ENCODE measurements at places on chromosomes 5 and 9.

DNA sequence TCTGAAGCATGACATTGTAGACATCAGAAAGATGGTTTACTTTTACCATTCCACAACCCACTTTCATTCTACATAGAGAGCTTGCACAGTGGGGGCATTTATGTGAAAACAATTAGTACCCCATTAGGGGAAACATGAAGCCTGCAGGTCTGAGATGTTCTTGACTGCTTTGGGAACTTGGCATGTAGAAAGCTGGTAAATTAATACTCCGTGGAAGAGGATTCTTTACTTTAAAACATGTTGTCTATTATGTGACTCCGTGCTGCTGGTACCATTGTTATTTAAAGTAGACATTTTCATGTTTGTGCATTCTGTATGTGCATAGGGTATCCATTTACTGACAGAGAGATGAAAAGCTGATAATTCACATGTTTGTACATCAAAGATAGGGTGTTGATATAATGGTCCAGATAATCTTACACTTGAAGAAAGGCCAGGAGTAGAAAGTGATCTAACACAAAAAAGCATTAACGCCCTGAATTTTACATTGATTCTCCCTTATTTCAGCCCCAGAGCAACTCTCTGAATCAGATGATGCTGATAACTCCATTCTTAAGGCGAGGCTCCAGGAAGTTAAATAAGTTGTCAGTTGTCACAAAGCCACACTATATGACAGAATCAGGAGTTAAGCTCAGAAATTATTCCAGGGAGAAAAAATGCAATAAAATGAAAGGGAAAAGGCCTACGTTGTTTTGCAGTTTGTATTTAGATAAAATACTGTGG is 50.1 kb upstream of the CD180 start:
- DNase-seq: no peak

DNA sequence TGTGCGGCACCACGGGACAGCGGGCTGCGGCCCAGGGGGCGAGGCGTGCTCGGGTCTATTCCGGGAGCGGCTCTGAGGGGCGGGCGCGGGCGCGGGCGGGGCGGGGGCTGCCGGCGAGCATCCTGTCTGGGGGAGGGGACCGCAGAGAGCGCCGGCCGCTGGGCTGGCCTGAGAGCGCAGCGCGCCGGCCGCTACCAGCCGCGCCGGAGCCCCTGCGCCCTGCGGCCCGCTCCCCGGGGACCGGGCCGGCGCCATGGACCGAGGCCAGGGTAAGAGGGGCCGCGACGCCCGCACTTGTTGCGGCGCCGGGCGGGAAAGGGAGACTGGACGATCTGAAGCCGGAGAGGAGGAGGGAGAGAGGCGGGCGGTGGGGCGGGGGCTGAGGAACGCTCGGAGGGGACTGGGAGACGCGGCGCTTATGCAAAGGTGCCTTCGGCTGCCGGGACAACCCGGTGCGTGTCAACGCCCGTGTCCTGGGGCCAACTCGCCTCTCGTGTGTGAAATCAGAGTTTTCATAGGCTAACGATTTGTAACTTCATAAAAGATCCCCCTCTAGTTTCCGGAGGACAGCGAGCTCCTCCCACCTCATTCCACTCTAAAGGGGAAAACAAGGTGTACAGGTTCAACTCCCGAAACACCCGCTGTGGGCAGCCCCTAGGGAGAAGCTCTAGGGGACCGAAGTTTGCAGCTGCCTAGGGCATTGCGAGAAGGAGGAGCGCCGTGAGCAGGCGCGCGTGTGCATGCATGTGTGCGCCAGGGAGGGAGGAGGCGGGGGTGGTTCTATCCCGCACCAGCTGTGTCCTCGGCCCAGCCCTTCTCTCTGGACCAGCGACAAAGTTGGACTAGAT is at the start of gene AFAP1L1:
Gene AFAP1L1, plus strand, starts transcription at position 144 of the 848 bp plus-strand sequence. Its CDS starts 110 bp downstream, at position 254.
- DNase-seq: peak; percentile 19

- peak; percentile 15 for DNase-seq
Observed at GRCh38 chr5:109654455-109654854, 35.3 kb upstream of the MAN2A1 start.

GRCh38 chr5:106200971-106201370 is 1469.8 kb downstream of the EFNA5 start:
- no peak for DNase-seq

- DNase-seq: no peak
Observed at GRCh38 chr5:68659881-68660280, 433.9 kb upstream of the SLC30A5 start.

DNA sequence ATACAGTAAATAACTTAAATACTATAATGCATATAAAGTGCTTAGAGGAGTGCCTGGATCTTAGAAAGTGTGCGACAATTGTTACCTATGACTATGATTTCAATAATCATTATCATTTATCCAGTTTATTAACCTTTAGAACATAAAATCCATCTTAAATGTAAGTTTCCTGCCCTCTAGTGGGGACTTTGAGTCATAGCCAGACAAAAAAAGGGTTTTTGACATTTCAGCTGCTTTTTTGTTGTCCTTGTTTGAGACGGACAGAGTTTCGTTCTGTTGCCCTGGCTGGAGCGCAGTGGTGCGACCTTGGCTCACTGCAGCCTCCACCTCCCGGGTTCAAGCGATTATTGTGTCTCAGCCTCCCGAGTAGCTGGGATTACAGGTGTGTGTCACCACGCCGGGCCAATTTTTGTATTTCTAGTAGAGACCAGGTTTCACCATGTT is 9.7 kb upstream of the C9orf152 start:
- no peak for DNase-seq

DNA sequence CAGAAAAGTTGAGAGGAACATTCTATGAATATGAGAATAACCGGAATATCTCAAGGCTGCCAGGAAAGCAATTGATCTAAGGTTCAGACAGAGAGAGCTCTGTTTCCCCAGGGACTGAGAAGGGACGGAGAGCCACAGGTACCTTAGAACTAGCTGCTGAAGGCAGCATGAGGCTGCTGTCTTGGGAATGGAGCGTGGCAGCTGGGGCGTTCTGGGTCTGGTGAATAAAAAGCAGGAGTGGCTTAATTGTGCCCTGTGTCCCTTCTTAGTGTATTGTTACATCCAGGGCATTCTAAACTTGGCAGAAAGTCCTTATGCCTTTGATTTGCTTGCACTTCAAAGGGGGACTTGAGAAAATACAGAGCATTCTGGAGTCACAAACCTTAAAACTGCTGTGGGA is 434.5 kb downstream of the KDM4C start:
- DNase-seq: no peak

DNA sequence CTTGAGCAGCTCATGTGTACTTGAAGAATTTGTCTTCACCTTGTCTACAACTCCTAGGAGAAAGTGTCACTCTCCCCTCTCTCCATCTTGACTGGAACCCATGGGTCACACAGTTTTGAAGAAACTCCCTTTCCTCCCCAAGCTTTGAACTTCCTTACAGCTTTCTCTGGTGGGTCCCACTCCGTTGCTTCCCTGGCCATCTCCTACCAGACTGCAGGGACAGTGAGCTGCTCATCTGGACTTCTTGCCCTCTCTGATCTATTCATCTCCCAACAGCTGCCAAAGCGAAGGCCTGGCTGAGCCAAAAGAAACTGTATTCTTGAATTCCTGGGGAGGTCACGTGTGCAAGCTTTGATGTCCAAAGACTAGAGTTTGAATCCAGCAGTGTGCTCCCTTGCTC is 22.7 kb upstream of the CXCL14 start:
- DNase-seq: no peak

DNA sequence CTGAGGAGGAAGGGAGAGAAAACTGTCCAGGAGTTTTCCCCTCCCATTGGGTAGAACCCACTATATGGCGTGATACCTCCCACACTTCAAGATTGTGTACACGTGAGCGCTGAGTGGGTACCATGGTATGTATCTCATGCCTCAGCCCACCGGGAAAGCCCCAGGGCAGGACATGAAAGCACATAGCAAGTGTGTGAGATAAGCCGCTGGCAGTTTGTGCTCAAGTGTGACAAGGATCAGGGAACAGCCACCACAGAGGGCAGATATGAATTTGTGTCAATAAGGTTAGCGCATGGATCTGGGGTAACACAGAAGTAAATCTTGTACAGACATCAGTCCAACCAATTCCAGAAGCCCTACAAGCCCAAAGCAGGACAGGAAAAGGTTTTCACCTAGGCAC is 42.6 kb upstream of the NAA35 start:
- no peak for DNase-seq

DNA sequence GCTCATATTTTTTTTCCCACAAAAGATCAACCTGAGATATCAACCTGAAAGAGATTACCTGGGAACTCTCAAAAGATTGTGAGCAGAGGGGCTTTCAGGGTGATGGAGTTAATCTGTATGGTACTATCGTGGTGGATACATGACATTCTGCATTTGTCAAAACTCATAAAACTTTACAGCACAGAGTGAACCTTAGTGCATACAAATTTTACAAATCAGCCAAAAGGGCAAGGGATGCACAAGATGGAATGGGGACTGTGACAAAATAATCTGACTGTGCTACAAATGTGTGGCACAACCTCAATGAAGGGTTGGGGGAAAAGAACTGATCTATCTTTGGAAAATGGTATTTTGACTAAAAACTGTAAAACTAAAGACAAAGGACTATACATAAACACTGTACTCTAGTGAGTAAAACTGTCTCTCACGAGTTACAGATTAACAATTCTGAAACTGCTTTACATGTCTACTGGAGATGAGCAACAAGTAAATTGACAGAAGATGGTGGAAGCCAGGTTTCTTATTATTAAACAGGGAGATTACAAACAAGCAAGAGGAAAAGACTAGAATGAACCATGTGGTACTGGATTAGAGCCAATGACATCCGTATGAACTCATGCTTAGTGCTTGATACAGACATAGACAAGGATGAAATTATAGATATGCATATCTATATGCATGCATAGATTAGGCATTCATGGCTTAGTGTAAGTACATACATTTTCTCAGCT is 24.8 kb upstream of the RLN1 start:
- DNase-seq: no peak

DNA sequence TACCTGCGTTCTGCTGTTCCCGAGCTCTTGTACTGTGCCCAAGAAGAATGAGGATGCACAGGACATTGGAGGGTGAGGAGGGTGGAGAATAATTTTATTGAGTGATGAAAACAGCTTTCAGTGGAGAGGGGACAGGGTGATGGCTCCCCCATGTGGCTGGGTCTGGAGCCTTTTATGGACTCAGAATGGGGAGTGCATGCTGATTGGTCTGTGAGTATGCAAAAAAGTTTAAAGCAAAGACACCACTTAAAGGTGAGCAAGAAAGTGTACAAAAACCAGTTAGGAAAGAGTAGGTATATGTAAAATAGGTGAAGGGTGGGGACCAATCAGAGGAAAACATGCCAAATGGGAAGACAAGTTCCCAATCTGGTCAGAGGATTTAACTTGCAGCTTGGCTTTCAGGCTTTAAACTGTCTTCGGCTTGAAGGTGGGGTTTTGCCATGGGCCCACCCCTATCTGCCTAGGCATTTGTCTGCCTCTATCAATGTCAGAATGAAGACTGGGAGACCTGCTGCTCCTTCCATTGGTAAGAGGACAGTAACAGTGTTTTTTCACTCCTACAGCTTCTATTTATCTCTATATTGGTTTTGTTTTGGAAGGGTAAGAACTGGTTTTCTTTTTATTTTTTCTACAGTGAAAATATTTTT is 118.0 kb upstream of the RAI14 start:
- peak; percentile 31 for DNase-seq

DNA sequence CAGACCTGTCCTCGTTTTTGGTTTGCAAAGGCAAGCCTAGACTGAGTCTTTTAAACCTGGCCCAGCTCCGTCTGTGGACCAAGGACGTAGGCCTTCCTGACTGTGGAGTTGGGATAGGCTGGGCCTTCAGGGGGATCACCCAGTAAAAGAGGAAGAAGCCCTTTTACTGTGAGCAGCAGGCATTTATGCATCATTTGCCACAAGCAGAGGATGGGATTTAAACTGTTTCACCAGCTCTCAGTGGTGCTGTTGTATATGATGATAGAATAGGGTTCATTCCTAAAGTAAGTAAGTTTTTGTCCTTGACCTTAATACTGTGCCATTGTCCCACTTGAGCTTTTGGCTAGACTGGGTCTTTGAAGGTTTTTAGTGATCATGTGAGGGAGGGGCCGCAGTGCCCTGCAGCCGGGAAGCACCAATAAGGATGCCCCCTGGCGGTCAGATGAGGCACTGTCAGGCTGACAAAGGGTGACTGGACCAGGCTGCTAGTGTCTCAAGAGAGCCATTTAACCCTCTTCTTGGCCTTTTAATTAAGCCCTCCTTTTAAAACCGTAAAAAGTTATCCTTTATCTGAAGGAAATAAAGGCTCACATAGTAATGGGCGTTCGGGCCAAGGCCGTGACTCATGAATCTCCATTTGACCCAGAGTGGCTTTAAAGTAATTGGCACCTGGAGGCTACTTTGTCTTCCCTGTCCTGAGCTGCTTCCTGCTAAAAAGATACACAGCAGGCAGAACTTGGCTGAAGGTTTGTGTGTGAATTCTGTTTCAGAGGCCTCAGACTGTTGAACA is 74.0 kb downstream of the UBAP1 start:
- DNase-seq: peak; percentile 68

- no peak for DNase-seq
Observed at GRCh38 chr5:173750538-173751265, 134.3 kb upstream of the BOD1 start.

GRCh38 chr5:1139331-1140170 is 27.7 kb upstream of the SLC12A7 start:
- DNase-seq: no peak

DNA sequence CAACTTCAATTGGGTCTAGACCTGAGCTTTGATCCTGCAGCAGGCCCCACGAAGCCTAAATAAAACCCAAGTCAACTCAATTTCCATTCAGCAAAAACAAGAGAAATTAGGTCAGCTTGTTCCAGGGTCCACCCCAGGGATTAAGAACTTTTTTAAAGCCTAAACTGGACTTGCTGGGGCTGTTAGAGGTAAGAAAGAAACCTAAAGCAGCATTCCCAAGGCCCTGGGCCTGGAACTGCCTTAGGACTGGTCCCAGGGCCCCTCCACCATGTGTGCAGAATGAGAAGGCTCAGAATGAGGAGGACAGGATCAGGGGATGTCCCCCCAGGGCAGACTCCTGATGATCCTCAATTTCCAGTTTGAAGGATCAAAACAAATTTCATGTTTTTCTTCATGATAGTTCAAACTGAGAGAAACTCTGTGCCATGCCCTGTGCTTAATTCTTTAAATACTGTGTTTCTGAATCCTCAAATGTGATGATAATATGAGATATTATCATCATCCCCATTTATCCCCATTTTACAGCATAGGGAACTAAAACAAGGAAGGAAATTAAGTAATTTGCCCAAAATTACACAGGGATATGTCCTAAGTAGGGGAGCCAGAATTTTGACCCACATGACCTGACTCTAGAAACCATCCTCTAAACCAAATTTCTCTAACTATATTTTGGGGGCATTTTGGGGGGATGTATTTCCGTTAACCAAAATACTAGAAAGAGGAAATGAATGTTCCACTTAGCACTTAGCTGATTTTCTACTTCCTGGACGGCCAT is 64.5 kb downstream of the DENND1A start:
- no peak for DNase-seq

- no peak for DNase-seq
Observed at GRCh38 chr9:137494104-137494544, 35.0 kb upstream of the NSMF start.

All from activated T-cell treated with anti-CD3 and anti-CD28 coated beads, Interleukin-2, amount 50 U/mL, for 72 hours (primary cell).